Mesendoderm (in vitro differentiated cells): ENCODE measurements at places on chromosomes 6 and 20.

- no peak for DNase-seq
Measured at GRCh38 chr6:2990932-2991506, 8.7 kb upstream of the NQO2 start.

DNA sequence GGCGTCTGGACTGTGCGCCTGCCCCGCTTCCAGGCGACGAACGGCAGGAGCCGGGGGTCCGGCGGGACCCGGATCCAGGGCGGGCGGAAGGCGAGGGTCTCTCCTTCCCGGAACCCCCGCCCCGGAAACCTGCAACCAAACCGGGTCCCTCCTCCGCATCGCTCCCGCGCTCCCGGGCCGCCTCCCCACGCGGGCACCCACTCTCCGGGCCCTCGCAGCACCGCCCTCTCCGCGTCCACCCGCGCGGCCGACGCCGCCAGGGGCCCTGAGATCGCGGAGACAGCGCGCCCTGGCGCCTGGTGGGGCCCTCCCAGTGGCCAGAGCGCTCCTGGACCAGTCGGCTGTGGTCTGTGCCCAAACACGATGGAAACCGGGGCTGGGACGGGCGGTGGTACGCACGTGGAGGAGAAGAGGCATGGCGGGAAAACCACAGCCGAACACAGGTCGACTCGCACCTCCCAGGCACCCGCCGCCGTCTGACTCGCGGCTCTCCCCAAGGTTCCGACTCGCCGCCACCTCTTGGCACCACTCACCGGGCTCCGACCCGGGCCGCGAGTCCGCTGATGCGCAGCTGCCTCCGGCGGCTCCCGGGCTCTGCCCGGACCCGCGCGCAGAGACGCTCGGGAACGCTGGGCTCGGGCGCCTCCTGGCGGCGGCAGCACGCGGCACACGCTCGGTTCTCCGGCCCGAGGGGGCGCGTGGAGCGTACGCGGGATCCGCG is 7.9 kb downstream of the NKX2-2 start:
- peak; percentile 72 for DNase-seq

- DNase-seq: peak; percentile 53
Measured at GRCh38 chr6:14612016-14612980, 494.7 kb downstream of the CD83 start.

- DNase-seq: no peak
Measured at GRCh38 chr6:162153120-162153519, 574.4 kb downstream of the PRKN start.

DNA sequence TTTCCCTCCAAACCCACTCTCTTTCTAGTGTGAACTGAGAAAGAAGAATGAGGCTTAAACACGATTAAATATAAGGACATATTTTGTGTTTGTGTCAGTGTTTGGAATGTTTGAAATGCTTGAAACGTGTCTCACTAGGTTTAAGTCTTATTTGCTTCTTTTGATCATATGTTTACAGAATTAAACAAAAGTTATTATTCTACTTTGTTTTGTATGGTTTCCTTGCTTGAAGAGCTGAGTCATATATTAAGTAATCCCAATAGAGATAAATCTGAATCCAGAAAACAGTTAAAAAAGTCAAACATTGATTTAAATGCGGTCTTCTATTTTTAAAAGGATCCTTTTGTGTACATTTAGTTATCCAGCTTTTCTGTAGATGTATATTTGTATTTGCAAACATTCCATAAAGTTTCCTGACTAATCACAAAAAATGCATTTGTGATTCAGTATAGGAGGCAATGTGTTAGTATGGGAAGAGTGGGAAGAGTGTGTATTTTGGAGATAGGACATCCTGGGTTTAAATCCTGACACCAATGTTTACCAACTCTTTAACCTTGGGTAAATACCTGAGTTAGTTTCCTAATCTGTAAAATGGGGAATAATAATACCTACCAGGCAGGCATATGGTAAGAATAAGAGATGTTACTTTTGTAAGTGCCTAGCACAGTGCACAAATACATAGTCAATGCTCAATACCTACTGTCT is 72.9 kb downstream of the TSBP1 start:
- no peak for DNase-seq

DNA sequence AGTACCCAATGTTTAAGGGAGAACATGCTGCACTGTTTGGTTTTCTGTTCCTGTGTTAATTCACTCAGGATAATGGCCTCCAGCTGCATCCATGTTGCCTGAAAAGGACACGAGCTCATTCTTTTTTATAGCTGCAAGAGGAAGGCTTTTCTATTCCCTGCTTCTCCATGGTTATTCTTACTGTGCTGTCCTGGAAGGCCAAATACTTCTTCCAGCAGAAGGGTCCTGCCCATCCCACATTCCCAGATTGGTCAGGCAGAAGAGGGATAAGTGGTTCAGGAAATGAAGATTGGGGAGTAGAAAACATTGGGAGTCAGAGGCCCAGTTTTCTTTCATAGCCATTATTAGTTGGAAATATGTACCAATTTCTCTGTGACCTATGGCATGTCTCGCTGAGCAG is 122.4 kb downstream of the TCP11 start:
- no peak for DNase-seq

DNA sequence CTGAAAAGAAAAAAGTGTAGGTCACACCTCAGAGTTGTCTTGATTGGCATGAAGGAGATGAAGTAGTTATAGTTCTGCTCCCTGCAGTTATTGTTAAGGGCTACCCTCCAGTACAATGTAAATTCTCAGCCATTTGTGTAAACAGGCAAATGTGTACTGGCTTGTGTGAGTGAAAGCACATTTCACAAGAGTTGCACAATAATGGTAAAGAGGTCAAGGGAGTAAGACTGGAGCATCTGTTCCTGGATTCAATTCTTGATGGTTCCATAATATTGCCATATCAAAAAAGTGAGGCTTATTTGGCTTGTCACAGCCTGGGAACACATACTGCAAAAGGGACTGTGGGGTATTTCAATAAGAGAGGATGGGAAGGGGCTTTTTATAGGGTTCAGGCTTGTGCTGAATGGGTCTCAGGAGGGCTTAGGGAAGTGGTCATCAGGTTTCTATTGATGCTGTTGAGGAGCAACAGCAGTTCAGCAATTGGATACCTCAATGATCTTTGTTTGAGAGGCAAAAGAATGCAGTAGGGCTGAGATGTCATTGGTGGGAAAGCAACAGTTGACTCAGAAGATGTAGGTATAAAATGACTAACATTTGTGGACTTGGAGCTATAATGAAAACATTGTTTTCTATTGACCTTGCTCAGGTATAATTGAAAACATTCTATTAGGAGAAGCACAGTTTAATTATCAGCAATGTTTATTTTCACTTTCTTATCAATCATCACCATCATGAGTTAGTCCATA is 402.6 kb downstream of the BCKDHB start:
- DNase-seq: no peak

DNA sequence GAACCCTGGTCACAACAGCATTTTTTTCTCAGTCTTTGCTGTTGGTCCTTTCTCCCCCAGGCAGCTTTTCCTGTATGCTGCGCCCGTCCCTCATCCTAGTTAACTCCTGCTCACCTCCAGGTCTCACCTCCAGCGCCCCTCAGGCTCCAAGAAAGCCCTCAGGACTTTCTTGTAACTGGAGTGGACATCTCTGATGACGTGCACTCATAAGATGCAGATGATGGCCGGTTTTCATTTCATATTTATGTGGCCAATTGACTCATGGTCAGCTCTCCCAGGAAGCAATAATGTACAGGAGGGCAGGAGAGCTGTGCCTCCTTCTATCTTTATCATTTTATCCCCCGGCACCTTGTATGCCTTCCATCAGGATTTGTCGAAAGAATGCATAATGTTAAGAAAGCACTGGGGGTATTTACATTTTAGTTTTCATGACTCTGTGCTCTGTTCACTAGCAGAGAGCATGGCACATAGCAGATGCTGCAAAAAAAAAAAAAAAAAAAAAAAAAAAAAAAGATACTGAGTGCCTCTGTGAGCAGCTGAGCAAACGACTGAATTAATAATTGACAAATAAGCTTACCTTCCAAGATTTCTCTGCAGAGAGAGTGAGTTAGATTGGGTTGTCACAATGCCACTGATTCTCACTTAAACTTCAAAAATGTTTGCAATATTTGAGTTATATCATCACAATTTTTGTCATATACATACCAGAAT is 170.2 kb downstream of the DOK5 start:
- DNase-seq: no peak
